COR-L47 (cell line): ENCODE measurements at places on chromosomes 16 and 17.

DNA sequence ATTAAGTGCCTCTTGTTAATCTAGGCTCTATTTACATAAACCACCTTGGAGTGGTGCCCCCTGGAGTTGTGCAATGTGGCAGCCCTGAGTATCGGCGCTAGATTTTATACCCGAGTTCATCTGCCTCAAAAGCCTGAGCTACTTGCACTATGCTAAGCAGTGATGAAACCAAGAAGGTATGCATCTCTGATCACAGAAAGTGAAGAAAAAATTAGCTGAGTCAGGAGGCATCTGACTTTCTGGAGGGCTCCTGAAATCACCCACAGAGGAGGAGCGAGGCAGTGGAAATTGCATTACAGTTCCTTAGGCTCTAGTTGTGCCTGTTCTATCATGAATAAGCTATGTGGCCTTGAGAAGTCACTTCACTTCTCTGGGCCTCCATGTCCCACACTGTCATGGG is 80.3 kb upstream of the PSMD7 start:
- DNase-seq = no peak

DNA sequence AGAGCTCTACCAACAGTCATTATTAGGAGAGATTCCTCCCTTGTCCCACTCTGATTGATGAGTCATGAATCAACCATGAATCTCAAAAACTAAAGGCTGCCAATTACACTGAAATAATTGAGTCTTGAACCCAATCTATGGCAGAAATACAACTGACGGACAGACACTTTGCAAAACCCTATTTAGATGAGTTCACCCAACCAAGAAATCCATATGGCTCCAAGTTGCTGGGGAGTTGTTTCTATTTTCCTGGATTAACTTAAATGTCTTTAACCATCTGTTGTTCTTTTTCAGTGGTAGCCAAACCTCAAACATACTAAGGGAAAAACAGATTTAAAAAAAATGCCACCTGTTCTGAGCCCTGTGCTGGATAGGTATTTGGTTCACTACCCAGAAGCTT is 151.0 kb downstream of the SHISA9 start:
- no peak for DNase-seq

DNA sequence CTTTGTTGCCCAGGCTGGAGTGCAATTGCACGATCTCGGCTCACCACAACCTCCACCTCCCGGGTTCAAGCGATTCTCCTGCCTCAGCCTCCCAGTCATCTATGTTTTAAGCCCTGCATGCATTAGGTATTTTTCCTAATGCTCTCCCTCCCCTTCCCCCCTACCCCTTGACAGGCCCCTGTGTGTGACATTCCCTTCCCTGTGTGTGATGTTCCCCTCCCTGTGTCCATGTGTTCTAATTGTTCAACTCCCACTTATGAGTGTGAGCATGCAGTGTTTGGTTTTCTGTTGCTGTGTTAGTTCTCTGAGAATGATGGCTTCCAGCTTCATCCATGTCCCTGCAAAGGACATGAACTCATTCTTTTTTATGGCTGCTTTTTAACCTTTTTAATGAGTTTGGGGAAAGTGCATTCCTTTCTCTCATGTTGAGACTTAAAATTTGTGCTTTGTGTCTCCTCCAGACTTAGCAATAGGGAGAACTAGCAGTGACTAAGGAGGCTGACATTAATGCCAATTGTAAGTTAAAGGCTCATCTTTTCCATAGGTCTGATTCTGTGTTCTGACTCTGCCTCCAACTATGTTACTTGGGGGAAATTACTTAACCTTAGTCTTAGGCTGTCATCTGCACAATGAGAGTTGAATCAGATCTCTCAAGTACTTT is 17.7 kb upstream of the PHAF1 start:
- DNase-seq = no peak

DNA sequence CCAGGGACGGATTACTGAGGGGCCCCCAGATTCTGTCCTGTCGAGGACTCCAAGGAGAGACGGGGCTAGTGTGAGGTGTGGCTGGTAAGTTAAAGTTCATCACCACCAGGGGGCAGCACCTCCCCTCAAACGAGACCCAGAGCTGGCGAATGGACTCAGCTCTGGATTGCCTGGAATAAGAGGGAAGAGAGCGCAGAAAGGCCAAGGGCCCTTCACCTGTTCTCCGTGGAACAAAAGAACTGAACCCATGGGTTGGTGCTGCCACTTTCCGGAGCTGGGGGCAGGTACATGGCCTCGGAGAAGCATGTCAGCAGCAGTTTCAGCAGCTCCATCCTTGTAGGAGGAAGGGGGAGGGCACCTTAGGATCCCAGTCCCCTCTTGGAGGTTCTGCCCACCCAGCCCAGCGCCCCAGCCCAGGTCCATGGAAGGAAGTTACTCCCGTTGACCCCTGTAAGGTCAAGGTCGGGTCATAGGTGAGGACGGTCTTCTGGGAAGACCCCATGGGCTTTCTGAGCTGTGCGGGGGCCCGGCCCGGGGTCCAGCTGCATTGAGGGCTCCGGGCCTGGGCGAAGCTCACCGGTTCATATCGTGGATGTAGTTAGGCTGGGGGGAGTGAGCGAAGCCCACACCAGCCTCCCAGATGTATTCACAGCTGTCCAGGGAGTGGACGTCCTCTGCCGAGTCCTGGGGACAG is 10.8 kb downstream of the HID1 start:
- peak; percentile 83 for DNase-seq

GRCh38 chr16:85220125-85220839 is 108.0 kb upstream of the CIBAR2 start:
- peak; percentile 96 for DNase-seq

- no peak for DNase-seq
Measured at GRCh38 chr17:71505200-71505599, 615.6 kb upstream of the SOX9 start.

DNA sequence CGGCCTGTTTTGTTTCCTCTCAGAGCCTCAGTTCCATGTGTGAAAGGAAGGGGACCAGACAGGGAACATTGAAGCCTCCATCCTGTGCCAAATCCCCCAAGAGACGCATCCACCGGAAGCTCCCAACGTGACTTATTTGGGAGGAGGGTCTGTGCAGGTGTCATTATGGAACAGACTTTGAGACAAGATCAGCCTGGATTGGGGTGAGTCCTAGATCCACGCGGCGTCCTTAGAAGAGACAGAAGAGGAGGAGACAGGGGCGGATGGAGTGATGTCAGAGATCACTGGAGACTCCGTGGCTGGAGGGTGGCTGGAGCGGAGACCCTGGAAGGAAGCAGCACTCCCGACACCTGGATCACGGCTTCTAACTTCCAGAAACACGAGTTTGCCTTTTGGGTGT is 80.0 kb downstream of the KLHDC4 start:
- no peak for DNase-seq
